ENCODE measurements at places on chromosomes 1 and 21. TPM values are rescaled to one million over a fixed set of nuclear protein-coding genes. Genes with fewer than 3 reads are reported as not detected.
A peak's percentile ranks its signal among the peaks of the same experiment; 100 is the strongest.

DNA sequence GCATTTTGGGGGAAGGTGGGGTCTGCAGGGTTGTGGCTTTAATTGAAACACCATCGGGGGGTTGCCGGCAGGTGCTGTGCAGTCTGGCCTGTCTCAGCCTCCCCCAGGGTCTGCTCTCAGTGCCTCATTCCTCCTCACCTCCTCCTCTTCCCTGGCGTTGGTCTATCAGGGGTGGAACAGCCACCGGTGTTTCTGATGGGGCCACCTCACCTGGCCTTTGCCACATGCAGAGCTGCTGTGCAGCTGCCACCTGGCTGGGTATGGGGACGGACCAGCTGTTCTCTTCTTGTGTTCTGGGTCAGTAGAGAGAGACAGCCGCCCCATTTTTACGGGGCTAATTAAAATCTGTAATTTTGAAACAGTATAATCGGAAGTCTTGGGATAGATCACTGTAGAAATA, 53.9 kb downstream of the SPSB1 start:
- no peaks in the 10 kb centered on the region for H3K4me1 ChIP-seq
- H3K36me3 ChIP-seq: no peaks in the 10 kb centered on the region
- H3K27me3 ChIP-seq: no peaks in the 10 kb centered on the region
- H3K27ac ChIP-seq: no peak overlapping the region
- no peak for DNase-seq

The BECN2 gene
- total RNA-seq: not detected

DNA sequence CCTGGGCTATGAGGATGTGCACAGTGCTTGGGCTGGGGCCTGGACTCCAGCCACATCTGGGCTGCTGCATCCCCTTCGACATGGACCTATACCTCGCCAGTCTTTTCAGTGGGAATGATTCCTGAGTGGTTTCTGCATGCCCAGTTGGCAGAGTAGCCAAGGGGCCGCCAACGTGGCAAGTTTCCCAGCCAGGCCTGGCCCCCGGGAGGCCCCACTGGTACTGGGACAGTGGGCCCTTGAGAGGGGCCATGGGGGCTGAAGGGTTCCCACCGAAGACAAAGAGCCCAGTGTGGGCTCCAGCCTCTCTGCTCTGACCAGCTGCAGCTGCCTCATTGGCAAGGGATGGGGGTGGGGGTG, 15.4 kb downstream of the RAP1GAP start:
- H3K27ac ChIP-seq: no peak overlapping the region
- 0 out of 2 replicates have a peak, but pooled peaks cover 3% of the 10 kb centered on the region for H3K4me1 ChIP-seq
- H3K27me3 ChIP-seq: peaks cover 6% of the 10 kb centered on the region
- DNase-seq: no peak
- H3K4me3 ChIP-seq: no peak overlapping the region

GRCh38 chr1:115299266-115299665, 38.8 kb downstream of the NGF start:
- no peaks in the 10 kb centered on the region for H3K27me3 ChIP-seq
- DNase-seq: no peak
- H3K27ac ChIP-seq: no peak overlapping the region
- H3K4me3 ChIP-seq: no peak overlapping the region
- no peaks in the 10 kb centered on the region for H3K36me3 ChIP-seq

DNA sequence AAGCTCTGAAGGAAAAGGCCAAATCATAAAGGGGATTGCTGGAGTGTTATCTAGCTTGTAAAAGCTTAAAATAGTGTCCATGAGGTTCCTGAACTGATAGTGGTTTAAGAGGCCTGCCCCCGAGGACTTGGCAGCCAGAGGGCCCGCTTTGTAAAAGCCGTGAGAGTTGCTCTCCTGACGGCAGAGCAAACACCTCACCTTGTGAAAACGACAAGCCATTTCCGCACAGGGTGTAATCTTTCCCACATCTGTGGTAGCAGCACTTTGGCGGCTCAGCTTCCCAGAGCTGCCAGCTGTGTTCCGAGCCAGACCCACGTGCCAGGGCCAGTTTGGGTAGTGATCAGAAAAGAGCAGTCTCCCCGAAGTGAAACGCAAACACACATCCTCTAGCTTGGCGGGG, 37.0 kb downstream of the SERBP1 start:
- H3K4me1 ChIP-seq: no peaks in the 10 kb centered on the region
- no peaks in the 10 kb centered on the region for H3K36me3 ChIP-seq
- H3K27me3 ChIP-seq: no peaks in the 10 kb centered on the region
- DNase-seq: no peak
- no peak overlapping the region for H3K4me3 ChIP-seq

GRCh38 chr1:179121159-179121938, 39.5 kb downstream of the TOR3A start:
- H3K27ac ChIP-seq: no peak overlapping the region
- H3K27me3 ChIP-seq: no peaks in the 10 kb centered on the region
- no peak for DNase-seq

The KRTAP11-1 gene
- total RNA-seq: not detected

The IL10 gene
- 0.67 TPM for total RNA-seq

The C1orf185 gene
- total RNA-seq: not detected

The FCER1G gene
- total RNA-seq: 1.2 TPM

DNA sequence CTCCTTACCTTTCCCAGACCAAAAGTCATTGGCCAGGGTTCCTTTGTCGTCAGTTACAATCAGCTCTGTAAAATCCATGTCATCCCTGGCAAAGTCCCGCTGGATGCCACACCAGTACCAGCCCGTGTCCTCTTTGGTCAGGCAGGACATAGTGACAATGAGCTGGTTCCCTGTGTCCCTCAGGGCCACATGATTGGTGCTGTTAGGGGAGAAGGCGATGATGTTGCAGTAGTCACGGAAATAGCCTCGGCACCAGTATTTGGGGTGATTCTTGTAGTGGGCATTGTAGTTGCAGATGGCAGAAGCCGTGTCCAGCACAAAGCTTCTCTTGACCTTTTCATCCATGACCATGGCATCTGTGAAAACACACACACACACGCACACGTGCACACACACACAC, 14.8 kb downstream of the ADORA3 start:
- H3K4me3 ChIP-seq: no peak overlapping the region
- H3K36me3 ChIP-seq: no peaks in the 10 kb centered on the region
- H3K4me1 ChIP-seq: no peaks in the 10 kb centered on the region
- DNase-seq: no peak
- H3K27ac ChIP-seq: no peak overlapping the region

DNA sequence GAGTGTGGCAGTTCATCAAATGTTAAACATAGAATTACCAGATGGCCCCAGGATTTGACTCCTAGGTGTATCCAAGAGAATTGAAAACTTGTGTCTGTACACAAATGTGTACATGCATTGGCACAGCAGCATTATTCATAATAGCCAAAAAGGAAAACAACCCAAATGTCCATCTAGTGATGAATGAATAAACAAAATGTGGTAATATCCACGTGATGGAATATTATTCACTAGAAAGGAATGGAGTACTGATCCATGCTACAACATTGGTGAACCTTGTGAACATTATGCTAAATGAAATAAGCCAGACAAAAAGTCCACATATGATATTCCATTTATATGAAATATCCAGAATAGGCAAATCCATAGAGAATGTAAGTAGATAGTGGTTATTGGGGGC, 77.7 kb downstream of the RAVER2 start:
- DNase-seq: no peak
- H3K27me3 ChIP-seq: no peaks in the 10 kb centered on the region
- H3K4me1 ChIP-seq: no peaks in the 10 kb centered on the region

The CGN gene
- total RNA-seq: 6.6 TPM

- DNase-seq: no peak
- no peaks in the 10 kb centered on the region for H3K36me3 ChIP-seq
- peak overlapping the region; percentile 71 for H3K27ac ChIP-seq
Measured at GRCh38 chr1:41665962-41666917, 181.8 kb upstream of the EDN2 start.

GRCh38 chr1:80214888-80215540, 1208.5 kb upstream of the ADGRL4 start:
- DNase-seq: no peak
- no peak overlapping the region for H3K4me3 ChIP-seq
